Lower leg skin (tissue), 4 donors: ENCODE measurements at places on chromosomes 4 and X.

GRCh38 chr4:80447493-80447892 is 112.0 kb downstream of the CFAP299 start:
- DNase-seq, result no peak

GRCh38 chr4:32624943-32625603 is 1904.9 kb downstream of the PCDH7 start:
- DNase-seq, result no peak

GRCh38 chr4:156322592-156322991 is 368.9 kb upstream of the CTSO start:
- DNase-seq, result no peak

- DNase-seq, result no peak
Observed at GRCh38 chr4:123616951-123617461, 220.4 kb downstream of the SPRY1 start.

GRCh38 chr4:111263836-111264235 is 641.0 kb upstream of the PITX2 start:
- no peak for DNase-seq

GRCh38 chrX:125289209-125289608 is 30.5 kb upstream of the TEX13C start:
- DNase-seq, result no peak

GRCh38 chrX:74218895-74219294 is 85.1 kb upstream of the ZCCHC13 start:
- no peak for DNase-seq

DNA sequence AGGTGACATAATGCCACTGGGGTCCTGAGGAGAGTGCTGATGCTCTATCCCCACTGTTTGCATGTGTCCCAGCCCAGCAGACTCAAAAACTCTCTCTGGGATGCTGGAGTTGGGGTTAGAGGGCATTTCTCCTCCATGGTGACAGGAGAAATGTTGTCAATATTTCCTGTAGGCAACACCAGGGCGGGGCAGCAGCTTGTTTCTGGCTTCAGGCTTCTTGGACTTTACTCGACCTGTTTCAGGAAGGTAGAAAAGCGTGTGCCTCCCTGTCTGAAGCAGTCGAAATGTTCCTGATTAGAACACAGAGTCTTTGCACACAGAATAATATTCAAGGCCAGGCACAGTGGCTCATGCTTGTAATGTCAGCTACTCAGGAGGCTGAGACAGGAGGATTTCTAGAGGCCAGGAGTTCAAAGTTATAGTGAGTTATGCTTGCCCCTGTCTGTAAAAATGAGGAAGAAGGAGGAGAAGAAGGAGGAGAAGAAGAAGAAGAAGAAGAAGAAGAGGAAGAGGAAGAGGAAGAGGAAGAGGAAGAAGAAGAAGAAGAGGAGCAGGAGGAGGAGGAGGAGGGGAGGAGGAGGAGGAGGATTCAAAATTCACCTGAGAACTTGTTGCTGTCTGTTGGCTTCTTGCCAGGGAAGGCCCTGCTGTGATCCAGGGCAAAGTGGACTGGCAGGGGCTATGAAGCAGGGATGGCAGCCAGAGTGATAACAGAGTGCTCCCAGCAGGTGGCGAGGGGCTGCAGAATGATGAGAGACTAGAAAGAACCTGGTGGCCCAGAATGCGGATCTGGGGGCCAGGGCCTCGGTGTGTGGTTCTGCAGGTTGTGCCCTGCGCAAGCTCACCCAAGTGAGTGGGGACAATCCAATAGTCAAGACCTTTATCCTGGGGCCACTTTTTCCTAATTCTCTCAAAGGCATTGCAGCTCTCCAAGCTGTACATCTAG is 82.9 kb downstream of the RTL5 start:
- DNase-seq, result no peak

DNA sequence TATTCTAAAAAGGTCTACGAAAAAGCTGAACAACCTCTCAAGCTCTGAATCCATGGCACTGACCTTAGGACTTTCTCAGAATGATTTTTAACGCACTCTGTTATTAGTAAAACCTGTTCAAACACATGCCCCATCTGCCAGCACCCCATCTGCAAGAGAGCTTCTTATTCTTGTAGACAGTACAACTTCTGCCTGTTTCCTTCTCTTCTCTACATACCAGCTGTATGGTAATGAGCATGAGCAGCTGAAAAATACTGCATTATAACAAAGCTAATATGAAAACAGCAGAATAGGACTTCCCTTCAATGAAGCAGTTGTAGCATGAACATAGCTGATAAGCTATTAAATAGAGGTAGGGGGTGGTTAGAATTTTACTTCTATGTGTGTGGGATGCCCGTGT is 167.9 kb downstream of the FBXW7 start:
- no peak for DNase-seq

DNA sequence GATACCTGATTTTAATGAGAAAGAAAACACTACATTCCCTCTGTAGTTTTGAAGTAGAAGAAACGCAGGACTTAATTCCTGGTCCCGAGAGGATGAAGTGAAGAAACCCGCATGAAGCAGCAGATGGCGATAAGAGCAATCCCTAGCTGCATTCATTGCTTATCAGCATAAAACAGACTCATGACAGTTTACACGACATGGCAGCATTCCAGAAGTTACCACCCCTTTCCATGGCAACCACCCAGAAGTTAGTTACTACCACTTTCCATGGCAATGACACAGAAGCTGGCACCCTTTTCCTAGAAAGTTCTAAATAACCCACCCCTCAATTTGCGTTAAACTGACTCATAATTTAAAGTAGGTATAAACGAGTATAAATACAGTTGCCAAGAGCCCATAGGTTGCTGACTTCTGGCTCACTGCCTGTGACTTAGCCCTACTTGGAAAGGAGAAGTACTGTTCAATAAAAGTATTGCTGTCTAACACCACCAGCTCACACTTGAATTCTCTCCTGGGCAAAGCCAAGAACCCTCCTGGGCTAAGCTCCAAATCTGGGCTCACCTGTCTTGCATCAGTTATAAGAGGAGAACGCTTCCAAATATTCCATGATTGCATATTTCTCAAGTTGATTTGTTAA is 5.5 kb upstream of the XAGE2 start:
- no peak for DNase-seq

DNA sequence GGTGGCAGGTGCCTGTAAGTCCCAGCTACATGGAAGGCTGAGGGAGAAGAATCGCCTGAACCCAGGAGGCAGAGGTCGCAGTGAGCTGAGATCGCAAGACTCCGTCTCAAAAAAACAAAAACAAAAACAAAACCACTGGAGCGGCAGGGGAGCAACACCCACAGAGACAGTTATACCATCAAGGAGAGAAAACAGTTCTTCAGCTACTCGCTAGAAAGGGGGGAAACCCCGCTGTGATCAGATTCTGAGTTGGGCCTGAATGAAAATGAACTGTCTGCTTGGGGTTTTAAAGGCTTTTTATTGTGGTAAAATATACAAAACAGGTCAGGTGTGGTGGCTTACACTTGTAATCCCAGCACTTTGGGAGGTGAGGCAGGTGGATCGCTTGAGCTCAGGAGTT is 16.8 kb upstream of the IRAK1 start:
- DNase-seq, result no peak

DNA sequence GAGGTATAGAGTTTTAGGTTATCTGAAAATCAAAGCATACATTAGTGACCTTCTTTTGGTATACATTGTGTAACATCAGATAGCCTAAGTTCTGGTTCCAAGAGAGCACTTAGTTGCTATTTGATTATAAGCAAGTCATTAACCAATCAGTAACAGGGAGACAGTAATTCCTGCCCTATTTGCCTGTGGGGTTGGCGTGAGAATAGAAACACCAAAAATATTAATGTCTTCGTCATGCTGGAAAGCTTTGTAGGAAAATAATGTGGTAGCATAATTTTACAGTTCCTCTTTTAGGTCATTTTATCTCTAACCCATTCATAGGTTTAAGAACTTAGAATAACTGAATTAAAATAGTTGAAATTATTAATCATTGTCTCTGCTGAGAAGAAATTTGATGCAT is 37.8 kb downstream of the NPNT start:
- no peak for DNase-seq

DNA sequence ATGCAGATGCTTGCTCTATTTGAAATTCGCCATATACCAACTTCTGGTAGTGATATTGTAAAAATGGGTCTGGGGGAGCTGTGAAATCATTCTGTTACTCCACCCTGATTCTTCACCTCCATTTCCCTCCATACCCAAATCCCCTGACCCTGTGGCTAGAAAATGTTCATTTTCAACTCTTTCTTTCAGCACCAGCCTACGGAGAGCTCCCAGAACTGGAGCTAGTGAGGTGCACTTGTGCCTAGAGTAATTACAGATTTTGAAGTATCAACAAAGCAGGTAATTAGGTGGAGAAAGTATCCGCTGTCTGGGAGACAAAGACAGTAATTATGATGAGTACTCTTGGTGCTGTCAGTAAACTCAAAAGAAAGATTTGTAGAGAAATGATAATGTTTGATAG is 8.1 kb downstream of the ARHGAP36 start:
- no peak for DNase-seq

GRCh38 chrX:107360788-107361360 is 88.6 kb upstream of the FRMPD3 start:
- no peak for DNase-seq

DNA sequence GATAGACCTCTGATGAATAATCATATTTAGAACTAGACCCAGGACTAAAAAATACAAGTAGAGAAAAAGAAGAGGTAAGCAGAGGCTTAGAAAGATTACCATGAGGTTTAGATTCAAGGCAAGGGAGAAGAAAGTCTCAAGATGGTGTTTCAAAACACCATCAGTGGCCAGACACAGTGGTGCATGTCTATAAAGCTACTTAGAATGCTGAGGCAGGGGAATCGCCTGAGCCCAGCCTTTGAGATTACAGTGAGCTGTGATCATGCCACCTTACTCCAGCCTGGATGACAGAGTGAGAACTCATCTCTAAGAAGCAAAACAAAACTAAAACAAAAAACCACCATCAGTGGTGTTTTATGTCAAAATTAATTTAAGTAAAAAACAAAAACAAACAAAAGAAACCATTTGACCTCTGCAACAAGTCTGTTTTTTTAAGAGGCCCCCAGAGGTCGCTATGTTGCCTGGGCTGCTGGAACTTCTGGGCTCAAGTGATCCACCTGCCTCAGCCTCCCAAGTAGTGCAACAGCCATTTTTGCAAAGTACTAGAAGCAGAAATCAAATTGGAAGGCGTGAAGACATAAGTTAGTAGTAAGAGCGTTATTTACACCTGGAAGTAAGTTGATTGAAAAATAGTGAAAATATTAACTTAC is 784.3 kb downstream of the ADGRL3 start:
- DNase-seq, result no peak

DNA sequence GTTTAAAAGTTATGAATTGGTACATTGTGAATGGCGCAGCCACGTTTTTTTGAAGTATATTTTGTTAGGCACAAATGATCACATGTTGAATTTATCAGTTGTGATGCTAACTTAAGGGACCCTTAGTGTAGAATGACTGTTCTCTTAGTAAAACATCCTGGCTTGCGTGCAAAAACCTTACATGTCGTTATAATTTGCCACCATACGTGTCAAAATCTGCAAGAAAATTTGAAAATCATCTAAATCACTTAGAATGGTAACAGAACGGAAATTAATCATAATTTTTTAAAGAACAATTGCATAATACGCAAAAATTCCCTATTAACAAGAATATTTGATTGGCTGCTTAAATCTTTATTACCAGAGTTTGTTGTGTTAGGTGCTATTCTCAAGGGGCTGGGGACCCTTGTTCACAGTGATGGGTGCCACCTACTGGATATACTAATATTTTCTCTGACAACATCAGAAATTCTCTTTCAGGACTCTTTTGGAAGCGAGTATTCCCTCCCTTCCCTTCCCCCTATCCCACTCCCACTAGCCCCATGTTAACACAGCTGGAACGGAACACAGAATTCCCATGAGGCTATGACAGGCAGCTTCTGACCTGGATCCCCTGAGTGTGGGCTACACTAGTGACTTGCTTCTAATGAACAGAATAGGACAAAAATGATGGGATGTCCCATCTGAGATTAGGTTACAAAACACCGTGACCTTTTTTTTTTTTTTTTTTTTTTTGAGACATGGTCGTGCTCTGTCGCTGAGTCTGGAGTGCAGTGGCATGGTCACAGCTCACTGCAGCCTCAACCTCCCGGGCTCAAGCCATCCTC is 71.8 kb downstream of the SUPT20HL2 start:
- DNase-seq, result no peak

DNA sequence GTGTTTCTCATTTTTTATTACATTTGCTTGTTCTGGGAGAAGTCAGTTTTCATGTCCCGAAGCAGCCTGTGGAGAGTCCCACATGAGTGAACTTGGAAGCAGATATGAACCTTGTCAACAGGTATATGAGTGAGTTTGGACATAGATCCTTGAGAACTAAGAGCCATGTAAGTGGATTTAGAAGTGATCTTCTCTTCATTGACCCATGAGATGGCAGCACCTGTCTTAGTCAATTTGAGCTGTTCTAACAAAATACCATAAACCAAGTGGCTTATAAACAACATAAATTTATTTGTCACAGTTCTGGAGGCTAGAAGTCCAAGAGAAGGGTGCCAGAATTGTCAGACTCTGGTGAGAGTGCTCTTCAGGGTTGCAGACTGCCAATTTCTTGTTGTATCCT is 1043.8 kb downstream of the ADGRL3 start:
- DNase-seq, result no peak

DNA sequence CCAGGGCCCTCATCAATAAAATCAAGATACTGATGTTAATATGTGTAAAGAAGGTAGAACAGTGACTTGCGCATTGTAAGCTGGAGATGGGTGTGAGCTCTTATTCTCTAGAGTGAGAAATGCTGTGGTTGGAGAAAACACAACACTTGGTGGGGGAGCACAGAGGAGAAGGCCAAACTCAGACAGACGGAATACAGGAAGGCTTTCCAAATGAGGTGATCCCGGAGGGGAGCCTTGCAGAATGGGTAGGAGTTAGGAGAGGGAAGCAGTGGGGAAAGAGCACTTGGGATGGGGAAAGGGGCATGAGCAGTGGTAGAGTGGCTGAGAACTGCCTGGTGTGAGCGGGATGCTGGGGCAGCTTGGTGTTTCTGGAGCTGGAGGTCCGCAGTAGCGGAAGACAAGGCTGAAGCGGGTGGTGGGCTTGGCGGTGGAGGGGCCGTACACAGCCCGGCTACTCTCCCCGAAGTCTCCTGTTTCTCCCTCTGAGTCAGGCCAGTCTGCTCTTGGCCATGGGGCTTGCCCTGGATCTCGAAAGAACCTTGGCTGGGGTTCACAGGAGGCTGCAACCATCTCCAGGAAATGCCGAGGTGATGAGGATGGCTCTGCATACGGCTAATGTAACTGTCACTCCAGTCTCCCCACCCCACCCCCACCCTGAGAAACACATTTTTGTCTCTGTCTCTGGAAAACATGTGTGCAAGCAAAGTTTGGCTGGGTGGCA is 11.3 kb upstream of the PLAC1 start:
- peak; percentile 15 for DNase-seq

DNA sequence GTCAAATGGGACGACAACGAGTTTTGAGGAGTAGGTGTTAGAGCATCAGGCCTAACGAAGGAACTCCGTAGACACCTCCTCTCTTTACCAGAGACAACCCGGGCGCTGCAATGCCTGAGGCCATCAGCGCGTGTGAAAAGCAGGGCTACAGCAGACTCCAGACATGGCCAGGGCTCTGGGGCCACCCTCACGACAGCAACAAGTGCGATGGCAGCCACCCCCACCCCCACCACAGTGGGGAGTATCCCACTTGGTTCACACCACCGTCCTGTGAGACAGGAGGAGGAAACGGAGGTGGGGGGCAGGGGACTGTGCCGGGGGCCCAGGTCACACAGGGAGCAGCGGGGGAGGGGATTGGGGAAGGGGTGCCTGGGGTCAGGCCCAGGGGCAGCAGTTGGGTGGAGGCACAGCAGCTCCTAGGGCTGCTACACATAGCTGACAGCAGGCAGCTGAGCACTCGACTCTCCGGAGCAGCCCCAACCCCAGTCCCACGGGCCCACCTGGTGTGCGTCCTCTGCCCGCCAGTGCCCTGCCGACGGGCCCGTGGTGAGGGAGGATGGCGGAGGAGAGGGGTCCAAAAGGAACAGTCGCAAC is 8.5 kb downstream of the LRPAP1 start:
- DNase-seq, result peak; percentile 63

GRCh38 chrX:118468122-118468521 is 27.5 kb upstream of the DOCK11 start:
- DNase-seq, result no peak
